ENCODE measurements at places on chromosomes 3 and 15. TPM values are rescaled to one million over a fixed set of nuclear protein-coding genes. Genes with fewer than 3 reads are reported as not detected.

KIF23 gene
- total RNA-seq = 7.4 TPM

C3orf22 gene
- not detected for total RNA-seq

PYGO1 gene
- 4.4 TPM for total RNA-seq

DNA sequence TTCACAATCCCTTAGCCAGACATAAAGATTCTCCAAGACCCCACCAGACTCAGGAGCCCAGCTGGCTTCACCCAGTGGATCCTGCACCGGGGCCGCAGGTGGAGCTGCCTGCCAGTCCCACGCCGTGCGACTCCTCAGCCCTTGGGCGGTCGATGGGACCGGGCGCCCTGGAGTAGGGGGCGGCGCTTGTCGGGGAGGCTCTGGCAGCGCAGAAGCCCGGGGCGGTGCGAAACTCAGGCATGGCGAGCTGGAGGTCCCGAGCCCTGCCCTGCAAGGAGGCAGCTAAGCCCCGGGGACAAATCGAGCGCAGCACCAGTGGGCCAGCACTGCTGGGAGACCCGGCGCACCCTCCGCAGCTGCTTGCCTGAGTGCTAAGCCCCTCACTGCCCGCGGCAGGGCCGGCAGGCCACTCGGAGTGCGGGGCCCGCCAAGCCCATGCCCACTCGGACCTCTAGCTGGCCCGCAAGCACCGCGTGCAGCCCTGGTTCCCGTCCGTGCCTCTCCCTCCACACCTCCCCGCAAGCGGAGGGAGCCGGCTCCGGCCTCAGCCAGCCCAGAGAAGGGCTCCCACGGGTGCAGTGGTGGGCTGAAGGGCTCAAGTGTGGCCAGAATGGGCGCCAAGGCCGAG, 175.0 kb downstream of the FMN1 start:
- DNase-seq = no peak

- DNase-seq = no peak
These were observed 25.0 kb upstream of the TEX264 start for GRCh38 chr3:51646091-51646490.

DNA sequence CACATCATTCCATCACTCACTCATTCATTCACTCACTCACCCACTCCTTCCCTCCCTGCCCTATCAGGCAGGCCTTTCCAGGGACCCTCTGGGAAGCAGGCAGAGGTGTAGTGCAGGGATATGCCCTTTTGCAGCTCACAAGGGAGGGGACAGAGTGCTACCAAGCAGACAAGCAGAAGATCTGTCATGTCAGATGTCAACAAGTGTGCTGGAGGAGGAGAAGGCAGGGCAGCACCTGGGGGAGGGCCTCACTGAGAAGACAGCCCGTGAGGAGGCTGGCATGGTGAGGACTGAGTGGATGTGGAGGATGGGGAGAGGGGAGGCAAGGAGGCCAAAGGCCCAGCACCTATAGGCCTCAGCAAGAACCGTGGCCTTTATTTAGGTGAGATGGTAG, 15.3 kb downstream of the ABTB1 start:
- no peak for DNase-seq

- DNase-seq = no peak
These were observed 431.8 kb upstream of the CCDC54 start for GRCh38 chr3:106945435-106945834.

DNA sequence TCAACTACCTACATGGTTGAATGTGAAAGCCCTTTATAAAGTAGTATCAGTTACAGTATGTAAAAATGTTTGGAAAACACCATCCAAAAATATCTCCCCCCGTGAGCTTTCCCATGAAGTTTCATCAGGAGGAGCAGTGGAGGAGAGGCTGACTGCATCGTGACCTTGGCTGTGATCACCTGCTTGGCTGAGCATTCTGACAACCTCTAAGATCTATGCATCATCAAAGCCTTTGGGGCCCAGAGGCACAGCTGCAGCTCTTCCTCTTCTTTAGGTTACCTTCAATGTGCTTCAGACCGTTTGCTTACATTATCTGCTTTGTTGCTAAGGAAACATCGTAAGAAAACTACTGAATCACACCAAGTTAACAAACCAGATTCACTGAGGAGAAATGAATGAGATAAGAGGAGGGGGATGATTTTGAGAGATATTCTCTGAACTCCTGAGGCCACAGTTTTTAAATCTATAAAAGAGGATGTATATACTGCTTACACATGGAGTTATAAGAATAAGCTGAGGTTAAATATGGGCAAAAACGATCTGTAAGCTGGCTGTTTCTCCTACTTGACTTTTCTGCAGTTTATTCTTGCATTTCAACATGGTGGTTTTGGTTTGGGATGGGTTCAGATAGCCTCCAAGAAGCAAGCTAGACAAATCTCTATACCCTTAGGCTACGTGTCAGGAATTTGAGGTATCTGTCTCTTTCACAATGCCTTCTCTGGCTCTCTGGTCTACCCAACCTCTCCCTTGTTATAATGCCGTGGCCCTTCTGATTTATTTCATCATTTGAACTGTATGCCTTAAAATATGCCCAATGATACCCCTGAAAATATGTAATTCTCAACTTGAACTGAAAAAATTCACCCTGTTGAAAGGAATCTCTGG, 4.0 kb downstream of the GCSAM start:
- DNase-seq = no peak

DNA sequence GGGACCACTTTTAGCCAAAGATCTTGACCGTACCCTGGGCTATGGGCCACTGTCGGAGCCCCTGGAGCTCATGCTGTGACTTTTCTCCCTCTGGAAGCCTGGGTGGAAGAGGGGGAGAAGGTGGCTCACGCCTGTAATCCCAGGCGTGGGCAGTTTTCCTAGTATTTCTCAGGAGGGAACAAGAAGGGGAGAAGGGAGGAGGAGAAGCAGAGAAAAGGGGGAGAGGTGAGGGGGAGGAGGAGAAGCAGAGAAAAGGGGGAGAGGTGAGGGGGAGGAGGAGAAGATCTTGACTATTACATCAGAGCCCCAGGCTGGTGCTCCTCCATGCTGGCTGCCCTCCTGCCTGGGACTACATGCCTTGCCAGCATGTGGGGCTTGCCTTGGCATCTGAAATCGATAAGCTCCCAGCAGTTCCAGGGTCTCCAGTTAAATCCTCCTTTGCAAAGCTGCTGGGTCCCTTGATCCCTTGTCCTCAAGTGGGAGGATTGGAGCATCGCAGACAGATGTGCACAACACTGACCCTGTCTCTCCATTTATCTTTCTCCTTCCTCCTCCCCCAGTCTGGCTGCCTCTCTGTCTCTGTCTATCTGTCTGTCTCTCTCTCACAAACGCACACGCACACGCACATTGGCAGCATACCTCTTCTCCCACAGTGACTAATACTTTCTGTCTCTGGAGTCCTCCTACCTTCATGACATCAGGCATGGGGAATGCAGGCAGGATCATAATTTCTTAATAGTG, 41.6 kb downstream of the MRAS start:
- DNase-seq = no peak
